Immature natural killer cell (primary cell): ENCODE measurements at places on chromosomes 3 and 15.

DNA sequence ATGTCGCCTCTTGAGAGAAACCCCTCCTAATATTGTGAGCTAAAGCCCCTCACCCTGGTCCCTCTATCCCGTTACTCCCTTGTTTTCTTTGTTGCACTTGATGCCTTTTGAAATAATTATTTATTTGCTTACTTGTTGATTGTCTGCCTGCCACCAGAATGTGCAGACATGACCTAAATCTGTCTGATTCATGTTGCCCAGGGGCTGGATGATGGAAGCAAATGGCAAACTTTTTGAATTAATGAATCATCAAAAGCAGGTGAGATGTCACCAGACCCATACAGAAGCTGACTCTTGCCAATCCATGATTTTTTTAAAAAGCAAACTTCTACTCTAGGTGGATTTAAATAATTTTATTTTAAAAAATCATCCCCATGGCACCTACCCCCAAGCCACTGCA lies 49.3 kb downstream of the GRIP2 start:
- peaks cover 4% of the 10 kb centered on the region for H3K36me3 ChIP-seq
- no peak for DNase-seq
- no peak overlapping the region for H3K4me3 ChIP-seq
- H3K27me3 ChIP-seq: no peaks in the 10 kb centered on the region
- H3K4me1 ChIP-seq: no peaks in the 10 kb centered on the region
- no peak overlapping the region for H3K27ac ChIP-seq

- H3K36me3 ChIP-seq: no peaks in the 10 kb centered on the region
- H3K4me3 ChIP-seq: no peak overlapping the region
- DNase-seq: no peak
- no peaks in the 10 kb centered on the region for H3K4me1 ChIP-seq
- no peak overlapping the region for H3K27ac ChIP-seq
These were observed 87.6 kb downstream of the DPH6 start for GRCh38 chr15:35458176-35458856.

- no peak for DNase-seq
- no peaks in the 10 kb centered on the region for H3K36me3 ChIP-seq
- H3K4me1 ChIP-seq: peaks cover 8% of the 10 kb centered on the region
These were observed 54.8 kb downstream of the FBN1 start for GRCh38 chr15:48590723-48591122.

- no peak for DNase-seq
- H3K4me1 ChIP-seq: no peaks in the 10 kb centered on the region
- peaks cover 1% of the 10 kb centered on the region for H3K27me3 ChIP-seq
- no peaks in the 10 kb centered on the region for H3K36me3 ChIP-seq
These were observed 204.2 kb upstream of the ICE2 start for GRCh38 chr15:60683156-60683555.

DNA sequence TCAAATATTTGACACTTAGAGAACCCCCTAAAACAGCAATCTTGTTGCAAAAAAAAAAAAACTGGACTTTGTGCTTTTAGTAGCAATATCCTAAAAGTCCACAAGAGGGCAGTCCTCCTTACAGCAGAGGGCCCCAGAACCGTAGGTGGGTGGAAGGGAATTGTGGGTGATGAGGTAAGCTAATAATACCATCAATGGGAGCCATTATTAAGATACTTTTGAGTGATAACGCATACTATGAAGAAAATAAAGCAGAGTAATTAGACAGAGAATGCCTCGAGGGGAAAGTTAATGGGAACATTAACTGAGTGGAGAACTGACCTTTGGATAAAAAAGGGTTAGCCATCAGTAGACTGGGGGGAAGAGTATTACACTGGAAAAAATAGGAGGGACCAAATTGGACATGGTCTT lies 229.9 kb downstream of the THRB start:
- peaks cover 3% of the 10 kb centered on the region for H3K27me3 ChIP-seq
- no peak overlapping the region for H3K4me3 ChIP-seq
- DNase-seq: peak; percentile 4
- H3K4me1 ChIP-seq: no peaks in the 10 kb centered on the region
- H3K27ac ChIP-seq: no peak overlapping the region

GRCh38 chr3:180199417-180199995 lies 162.8 kb upstream of the PEX5L start:
- no peak for DNase-seq
- H3K36me3 ChIP-seq: no peaks in the 10 kb centered on the region
- H3K27ac ChIP-seq: no peak overlapping the region
- no peaks in the 10 kb centered on the region for H3K4me1 ChIP-seq

DNA sequence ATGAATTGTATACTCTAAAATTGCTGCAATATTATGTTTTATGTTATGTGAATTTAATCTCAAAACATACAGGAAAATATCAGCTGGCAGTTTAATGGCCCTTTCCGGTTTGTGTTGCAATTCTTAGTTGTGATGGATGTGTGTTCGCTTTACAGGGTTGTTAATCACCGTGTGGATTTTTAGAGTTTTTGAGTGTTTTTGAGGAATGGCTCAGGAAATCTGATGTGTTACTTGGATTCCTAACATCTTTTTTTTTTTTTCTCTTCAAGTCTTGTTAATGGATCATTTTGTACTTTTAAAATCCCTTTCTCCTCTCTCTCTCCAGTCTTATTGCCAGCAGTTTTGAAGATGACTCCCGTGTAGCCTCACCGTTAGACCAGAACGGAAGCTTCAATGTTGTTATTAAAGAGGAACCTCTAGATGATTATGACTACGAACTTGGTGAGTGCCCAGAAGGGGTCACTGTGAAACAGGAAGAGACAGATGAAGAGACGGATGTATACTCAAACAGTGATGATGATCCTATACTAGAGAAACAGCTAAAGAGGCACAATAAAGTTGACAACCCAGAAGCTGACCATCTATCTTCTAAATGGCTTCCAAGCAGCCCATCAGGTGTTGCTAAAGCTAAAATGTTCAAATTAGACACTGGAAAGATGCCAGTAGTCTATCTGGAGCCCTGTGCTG lies 35.7 kb downstream of the MGA start:
- H3K27ac ChIP-seq: peak overlapping the region; percentile 38
- H3K27me3 ChIP-seq: no peaks in the 10 kb centered on the region
- peaks cover 41% of the 10 kb centered on the region for H3K4me1 ChIP-seq
- H3K4me3 ChIP-seq: peak overlapping the region; percentile 53
- peaks cover 14% of the 10 kb centered on the region for H3K36me3 ChIP-seq

GRCh38 chr3:141402476-141403171 lies 34.3 kb downstream of the ZBTB38 start:
- H3K36me3 ChIP-seq: peaks cover 23% of the 10 kb centered on the region
- DNase-seq: peak; percentile 46
- H3K27ac ChIP-seq: peak overlapping the region; percentile 95
- no peaks in the 10 kb centered on the region for H3K27me3 ChIP-seq
- H3K4me3 ChIP-seq: peak overlapping the region; percentile 93
- H3K4me1 ChIP-seq: peaks cover 68% of the 10 kb centered on the region

GRCh38 chr3:112127522-112128494 lies 5.2 kb downstream of the GCSAM start:
- no peak for DNase-seq
- H3K27ac ChIP-seq: peak overlapping the region; percentile 25
- H3K27me3 ChIP-seq: no peaks in the 10 kb centered on the region
- no peaks in the 10 kb centered on the region for H3K36me3 ChIP-seq
- peak overlapping the region; percentile 58 for H3K4me3 ChIP-seq
- peaks cover 26% of the 10 kb centered on the region for H3K4me1 ChIP-seq

GRCh38 chr3:172312001-172312400 lies 136.3 kb downstream of the GHSR start:
- H3K27me3 ChIP-seq: peaks cover 17% of the 10 kb centered on the region
- H3K36me3 ChIP-seq: peaks cover 25% of the 10 kb centered on the region
- H3K27ac ChIP-seq: no peak overlapping the region
- no peak for DNase-seq

DNA sequence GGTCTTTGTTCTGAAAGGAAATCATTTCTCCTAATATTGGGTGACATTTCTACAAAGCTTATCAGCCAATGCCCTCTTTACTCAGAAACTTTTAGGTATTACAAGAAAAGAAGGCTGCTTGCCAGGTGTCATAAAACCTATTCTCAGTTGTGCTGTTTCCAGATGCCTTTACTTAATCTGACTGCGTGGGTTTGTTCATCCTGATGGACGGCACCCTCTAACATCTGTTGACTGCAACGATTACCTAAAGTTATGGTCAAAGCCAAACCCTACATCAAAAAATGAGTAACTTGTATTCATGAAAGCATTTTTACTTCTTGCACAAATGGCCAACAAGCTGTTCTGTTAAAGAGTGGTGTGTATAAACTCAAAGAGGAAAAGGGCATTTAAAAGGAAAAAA lies 207.7 kb upstream of the PDZRN3 start:
- H3K36me3 ChIP-seq: no peaks in the 10 kb centered on the region
- no peak overlapping the region for H3K4me3 ChIP-seq
- H3K27ac ChIP-seq: no peak overlapping the region
- no peak for DNase-seq
- H3K27me3 ChIP-seq: no peaks in the 10 kb centered on the region

DNA sequence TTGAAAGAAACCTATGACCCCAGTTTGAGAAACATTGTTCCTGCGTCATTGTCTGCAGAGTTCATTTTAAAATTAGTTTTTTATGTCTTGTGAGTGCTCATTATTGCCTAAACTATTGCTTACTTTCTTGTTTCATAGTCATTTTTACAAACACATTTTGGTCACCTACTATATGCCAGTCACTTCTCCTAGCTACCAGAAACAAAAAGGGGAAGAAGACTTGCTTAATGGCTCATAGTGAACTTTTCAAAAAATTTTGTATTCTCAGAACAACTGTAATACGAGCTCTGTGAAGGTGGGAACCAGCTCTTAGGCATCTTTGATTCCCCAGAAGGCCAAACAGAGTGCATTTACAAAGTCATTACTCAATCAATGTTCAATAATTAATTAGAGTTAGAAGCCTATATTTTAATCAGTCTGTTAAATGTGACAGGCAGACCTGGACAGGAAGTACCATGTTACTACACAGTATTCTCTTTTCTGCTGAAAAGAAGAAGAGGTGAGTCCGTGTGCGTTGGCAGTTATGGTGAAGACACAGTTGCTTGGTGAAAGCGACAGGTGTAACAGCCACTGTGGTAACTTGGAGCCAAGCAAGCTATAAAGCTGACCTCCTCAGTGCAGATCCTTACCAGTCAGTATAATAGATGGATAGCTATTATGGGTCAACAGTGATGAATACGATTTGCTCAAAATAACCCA lies 46.6 kb downstream of the DPPA2 start:
- no peaks in the 10 kb centered on the region for H3K4me1 ChIP-seq
- no peaks in the 10 kb centered on the region for H3K27me3 ChIP-seq
- H3K27ac ChIP-seq: no peak overlapping the region
- H3K36me3 ChIP-seq: no peaks in the 10 kb centered on the region
- no peak overlapping the region for H3K4me3 ChIP-seq
- no peak for DNase-seq

- H3K4me3 ChIP-seq: no peak overlapping the region
- H3K27ac ChIP-seq: no peak overlapping the region
- DNase-seq: no peak
- no peaks in the 10 kb centered on the region for H3K4me1 ChIP-seq
These were observed 657.0 kb downstream of the TUSC7 start for GRCh38 chr3:117366574-117366973.

DNA sequence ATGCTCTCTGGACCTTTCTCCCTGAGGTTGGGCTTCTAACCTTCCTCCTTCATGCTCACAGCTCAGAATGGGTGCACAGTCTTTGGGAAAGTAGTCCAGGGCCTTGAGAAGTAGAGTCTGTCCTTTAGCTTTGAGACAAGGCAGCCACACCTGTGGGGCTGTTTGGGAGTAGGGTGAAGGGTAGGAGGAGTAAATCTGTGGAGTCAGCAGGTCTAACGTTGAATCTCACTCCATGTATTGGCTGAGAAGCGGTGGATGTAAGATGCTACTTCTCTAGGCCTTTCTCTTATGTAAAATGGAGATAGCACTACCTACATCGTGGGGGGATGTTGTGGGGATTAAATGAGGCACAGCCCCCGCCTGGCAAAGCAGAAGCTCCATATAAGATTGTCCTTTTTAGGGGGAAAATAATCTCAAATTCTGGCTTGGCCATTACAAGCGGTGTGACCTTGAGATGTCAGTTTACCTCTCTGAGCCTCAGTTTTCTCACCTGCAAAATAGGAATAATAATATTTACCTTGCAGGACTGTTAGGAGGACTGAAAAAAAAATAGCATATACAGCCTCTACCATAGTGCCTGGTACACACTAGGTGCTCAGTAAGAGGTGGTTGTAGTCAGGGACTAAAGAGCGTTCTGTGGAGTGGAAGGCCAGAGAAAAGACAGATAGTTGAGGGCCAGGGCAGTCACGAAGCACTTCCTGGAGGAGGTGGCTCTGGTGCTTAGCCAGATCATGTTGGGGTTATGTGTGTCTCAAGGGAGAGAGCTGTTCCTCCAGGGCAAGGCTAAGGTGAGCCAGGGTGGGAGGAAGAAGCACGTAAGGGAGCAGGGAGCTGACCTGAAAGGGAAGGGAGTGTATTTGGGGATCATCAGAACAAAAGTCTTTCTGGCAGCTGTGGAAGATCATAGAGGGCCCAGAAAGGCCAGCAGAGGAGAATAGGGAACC lies 82.8 kb upstream of the MRPS22 start:
- no peak overlapping the region for H3K4me3 ChIP-seq
- no peak for DNase-seq
- H3K27ac ChIP-seq: no peak overlapping the region
- H3K36me3 ChIP-seq: no peaks in the 10 kb centered on the region
- H3K4me1 ChIP-seq: no peaks in the 10 kb centered on the region
- H3K27me3 ChIP-seq: no peaks in the 10 kb centered on the region

DNA sequence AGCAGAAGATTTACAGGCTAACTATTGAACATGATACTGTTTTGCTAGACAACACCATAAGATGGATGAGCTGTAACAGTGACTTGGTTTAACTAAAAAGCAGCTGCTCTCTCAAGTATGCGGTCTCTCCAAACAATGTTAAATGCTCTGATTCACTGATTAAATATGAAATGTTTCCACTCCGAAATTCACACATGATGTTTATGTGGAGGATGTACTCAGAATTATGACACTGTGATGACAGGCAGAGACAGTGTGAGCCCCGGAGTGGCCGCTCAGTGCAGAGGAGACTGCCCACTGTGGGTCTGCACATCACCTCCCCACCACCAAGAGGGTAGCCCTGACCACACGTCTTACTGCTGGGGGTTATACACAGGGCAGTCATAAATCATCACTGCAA lies 83.9 kb upstream of the MEX3B start:
- peaks cover 9% of the 10 kb centered on the region for H3K4me1 ChIP-seq
- DNase-seq: no peak
- no peak overlapping the region for H3K27ac ChIP-seq
- peak overlapping the region; percentile 34 for H3K4me3 ChIP-seq
- H3K27me3 ChIP-seq: peaks cover 2% of the 10 kb centered on the region

GRCh38 chr3:185585518-185585858 lies 607 bp upstream of the SENP2 start:
- peaks cover 56% of the 10 kb centered on the region for H3K4me1 ChIP-seq
- H3K4me3 ChIP-seq: peak overlapping the region; percentile 85
- no peak for DNase-seq
- peaks cover 23% of the 10 kb centered on the region for H3K27me3 ChIP-seq
- no peaks in the 10 kb centered on the region for H3K36me3 ChIP-seq

- H3K36me3 ChIP-seq: no peaks in the 10 kb centered on the region
- no peak overlapping the region for H3K27ac ChIP-seq
- peaks cover 8% of the 10 kb centered on the region for H3K27me3 ChIP-seq
- DNase-seq: no peak
- H3K4me3 ChIP-seq: no peak overlapping the region
These were observed 4.8 kb upstream of the BCL6 start for GRCh38 chr3:187750006-187750512.

- H3K4me3 ChIP-seq: no peak overlapping the region
- no peaks in the 10 kb centered on the region for H3K4me1 ChIP-seq
- peaks cover 2% of the 10 kb centered on the region for H3K27me3 ChIP-seq
- no peak for DNase-seq
- no peak overlapping the region for H3K27ac ChIP-seq
- H3K36me3 ChIP-seq: no peaks in the 10 kb centered on the region
These were observed 255.6 kb downstream of the ZNF621 start for GRCh38 chr3:40780291-40780924.

GRCh38 chr3:155712008-155712407 lies 32.9 kb downstream of the PLCH1 start:
- no peak for DNase-seq
- no peaks in the 10 kb centered on the region for H3K4me1 ChIP-seq
- H3K27me3 ChIP-seq: no peaks in the 10 kb centered on the region
